ENCODE measurements at places on chromosomes 11 and 22. TPM values are rescaled to one million over a fixed set of nuclear protein-coding genes. Genes with fewer than 3 reads are reported as not detected.

The HEPACAM gene
- not detected for total RNA-seq

The HTR3B gene
- not detected for total RNA-seq

The KRTAP5-9 gene
- 1.3 TPM for total RNA-seq

GRCh38 chr22:31333641-31334040 is 12.5 kb downstream of the PATZ1 start:
- DNase-seq, result no peak

DNA sequence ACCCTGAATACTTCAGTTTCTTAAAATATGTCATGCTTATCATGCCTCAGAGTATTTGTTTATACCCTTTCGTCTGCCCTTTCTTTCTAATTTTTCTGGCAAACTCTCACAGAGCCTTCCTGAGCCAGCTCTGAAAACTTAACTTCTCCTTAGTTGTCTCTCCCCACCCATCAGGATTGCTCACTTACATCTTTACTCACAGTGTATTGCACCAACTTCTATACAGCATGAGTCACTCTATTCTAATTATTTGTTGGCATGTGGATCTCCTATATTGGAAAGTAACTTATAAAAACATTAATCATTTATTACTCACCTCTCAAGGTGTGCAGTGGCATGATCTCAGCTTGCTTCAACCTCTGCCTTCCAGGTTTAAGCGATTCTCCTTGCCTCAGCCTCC is 114.9 kb downstream of the FANCF start:
- DNase-seq, result no peak

- no peak for DNase-seq
Observed at GRCh38 chr11:65981101-65981740, 19.7 kb downstream of the SART1 start.

Measured in Peyer's patch (tissue), 4 donors.